Epithelial cell of prostate (primary cell): ENCODE measurements at places on chromosomes 3 and 15.
A peak's percentile ranks its signal among the peaks of the same experiment; 100 is the strongest.

GRCh38 chr15:89441295-89441812 lies 55.0 kb downstream of the RHCG start:
- DNase-seq = no peak

- no peak for DNase-seq
Measured at GRCh38 chr3:48702320-48702920, 14.6 kb downstream of the IP6K2 start.

- DNase-seq = no peak
Measured at GRCh38 chr3:125641891-125642290, 46.6 kb upstream of the OSBPL11 start.

DNA sequence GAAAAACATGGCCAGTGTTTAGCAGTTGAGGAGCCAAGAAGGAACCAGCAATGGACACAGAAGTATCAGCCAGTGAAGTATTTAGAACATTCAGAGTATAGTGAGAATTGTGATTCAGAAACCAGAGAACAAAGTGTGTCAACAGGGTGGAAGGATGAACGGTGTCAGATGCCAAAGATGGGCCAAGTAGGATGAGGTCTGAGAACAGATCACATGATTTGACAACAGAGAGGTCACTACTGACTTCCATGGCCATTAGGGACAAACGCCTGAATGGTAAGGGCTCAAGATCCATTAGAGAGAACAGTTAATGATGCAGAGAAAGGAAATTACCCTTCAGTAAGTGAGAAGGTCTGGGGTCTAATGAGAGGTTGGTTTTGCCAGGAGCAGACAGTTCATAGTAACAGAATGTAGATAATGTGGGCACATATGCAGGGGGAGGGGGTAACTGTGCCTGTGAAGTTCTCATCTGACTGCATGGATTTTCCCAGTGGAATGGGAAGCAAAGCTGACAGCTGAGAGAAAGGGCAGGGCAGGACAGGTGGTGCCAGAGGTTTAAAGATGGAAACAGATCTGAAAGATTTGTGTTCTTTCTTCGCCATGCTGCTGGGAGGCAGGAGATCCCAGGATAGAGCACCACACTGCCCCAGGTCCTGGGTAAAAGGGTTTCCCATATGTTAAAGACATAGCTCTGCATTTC lies 4.8 kb upstream of the ACAD9 start:
- no peak for DNase-seq

DNA sequence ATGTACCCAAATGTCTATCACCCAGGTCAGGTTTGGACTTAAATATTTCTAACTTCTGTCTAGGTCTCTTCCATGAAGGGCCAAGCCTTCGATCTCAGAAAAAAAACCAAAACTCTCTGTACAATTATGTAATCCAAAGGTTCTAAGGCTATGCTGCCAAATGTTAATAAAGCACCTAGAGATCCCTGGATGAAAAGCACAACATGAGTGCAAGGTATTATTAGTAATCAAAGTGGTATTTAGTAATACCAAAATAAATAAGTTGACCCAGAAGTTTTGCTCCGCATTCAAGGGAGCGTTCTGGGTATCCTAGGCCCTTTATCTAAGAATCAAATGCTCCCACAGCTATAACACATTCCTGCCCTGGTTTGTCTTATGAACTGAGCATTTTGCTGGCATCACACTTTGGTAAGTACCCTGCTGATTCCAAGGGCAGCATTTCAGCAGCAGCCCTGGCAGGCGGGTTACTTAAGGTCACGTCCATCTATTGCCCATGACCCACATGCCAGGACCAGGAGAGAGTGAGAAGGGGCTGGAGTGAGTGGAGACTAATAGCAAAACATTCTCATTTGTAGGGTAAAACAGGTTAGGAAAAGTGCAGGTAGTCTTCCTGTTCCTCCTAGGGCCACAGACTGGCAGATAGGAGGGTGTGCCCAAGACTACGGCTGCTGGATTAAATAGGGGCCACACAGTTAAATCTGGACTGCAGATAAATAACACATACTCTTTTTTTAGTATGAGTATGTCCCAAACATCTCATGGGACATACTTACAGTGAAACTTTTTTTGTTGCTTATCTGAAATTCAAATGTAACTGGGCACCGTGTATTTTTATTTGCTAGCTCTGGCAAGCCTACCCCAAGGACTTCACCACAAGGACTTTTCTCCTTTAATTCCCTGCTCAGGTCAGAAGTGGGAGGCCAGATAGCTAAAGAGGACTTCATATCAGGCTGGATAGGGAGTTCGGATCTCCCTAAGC lies 76.0 kb upstream of the SNRK start:
- DNase-seq = no peak

DNA sequence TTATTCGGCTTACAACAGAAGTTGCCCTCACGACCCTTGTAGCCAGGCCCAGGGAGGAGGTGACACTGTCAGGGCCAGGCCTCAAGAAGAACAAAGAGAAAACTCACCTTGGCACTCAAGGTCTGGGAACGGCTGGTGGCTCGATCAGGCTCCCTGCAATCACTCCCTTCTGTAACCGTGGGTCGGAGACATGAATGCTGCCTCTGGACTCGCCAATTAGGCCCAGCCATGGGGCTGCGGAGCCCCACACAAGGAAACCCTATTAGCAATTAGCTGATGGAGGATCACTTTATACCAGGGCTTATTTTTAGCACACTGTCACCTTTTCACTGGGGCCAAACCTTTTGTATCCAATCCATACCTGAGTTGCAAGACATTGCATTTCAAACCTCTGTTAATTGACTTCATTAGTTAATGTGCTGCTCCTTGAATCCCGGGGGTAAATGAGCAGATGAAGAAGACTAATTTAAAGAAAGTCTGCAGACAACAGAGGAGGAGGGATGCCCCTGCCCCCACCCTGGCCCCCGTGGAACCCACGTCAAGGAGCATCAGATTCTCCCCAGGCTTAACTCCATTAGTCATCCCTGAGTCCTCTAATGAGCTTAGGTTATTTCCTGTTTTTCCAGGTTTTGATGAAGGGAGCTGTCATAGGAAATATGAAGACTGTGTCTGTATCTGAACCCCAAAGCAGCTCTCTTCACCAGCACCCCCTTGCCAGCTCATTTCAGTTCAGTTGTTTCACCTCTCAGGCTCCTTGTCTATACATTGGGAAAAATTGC lies 255.3 kb downstream of the RORA start:
- peak; percentile 46 for DNase-seq

DNA sequence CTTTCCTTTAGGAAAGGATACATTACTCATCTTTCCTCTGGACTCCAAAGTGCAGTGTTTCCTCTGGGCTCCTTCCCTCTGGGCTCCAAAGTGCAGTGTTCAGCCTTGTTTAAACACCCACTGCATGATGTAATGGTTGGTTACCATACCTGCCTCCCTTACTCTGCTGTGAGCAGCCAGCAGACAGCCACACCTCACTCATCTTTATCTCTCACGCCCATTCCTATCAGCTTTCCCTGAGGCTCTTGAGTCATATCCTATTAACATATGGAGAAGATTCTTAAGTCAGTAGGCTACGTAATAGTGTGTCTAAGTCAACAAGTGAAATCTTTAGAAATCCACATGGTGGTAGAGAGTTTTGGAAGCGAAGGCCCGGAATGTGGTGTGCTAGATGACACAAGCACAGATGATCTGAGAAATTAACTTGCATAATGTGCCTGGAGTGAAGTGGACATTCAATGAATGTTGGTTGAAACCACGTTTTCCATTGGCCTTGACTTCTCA lies 97.2 kb upstream of the CTNNB1 start:
- peak; percentile 82 for DNase-seq

DNA sequence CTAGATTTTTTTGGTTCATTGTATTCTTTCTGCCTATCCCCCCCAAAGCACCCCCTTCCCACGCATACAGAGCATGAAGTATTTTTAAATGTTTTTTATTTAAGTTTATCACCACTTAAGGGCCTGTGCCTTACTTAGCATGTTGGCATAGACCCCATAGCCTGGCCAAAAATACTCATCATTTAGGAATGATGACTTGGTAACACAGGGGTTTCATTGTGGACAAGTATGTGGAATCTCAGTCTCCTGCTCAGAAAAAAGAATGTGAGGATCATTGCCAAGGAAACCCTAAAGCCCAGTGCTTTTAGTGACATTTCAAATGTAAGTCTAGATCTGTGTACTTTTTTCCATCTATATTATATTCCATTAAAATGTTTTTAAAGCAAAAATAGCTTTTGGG lies 146.3 kb downstream of the ALCAM start:
- DNase-seq = no peak

DNA sequence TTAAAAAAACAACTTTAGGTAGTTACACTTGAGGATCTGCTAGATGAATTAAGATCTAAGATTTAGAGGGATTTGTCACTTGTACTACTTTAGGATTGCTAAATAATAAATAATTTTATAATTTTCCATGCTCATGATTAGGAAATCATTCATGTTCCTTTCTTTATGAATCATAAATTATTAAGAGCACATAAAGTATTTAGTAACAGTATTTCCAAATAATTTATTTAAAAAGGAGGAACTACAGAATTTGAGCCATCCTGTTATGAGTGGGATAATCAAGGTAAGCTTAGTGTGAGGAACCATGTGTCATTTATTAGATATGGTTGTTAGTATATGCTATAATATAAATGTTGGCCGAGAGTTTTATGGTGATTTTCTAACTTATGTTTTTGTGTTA lies 37.5 kb upstream of the C3orf38 start:
- no peak for DNase-seq
